ENCODE measurements at places on chromosomes 5 and 9.
A peak's percentile ranks its signal among the peaks of the same experiment; 100 is the strongest.

DNA sequence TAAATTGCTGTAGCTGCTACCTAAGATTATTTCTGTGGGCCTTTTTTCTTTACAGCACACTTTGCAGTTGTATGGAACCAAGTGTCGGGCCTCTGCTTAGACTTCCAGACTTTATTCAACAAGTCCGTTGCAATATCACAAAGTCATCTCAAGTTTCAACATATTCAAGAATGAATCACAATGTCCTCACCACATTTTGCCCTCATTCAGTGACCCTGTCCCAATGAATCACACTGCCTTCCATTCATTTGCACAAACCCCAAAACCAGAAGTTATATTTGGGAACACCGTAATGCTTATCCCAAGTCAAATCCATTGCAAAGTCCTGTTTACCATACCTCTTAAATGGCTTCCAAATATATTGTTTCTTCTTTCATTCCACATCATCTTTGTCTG lies 439.6 kb downstream of the CSNK1G3 start:
- DNase-seq, result peak; percentile 86

DNA sequence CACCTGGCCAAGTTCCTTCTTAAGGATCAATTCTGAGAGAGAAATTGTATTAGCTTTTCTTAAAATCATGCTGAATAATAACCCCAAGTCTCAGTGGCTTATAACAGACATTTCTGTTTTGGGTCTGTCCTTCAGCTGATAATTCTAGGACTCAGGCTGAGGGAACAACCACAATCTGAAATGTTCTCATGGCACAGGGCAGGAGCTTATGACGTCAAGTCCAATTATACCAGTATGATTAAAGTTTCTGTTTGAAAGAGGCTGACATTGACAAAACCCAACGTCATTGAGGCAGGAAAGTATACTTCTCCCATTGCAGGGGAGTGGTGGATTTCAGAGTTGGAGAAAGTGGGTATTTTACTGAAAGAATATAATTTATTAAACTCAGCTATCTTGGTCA lies 21.8 kb downstream of the CENPH start:
- DNase-seq, result no peak

GRCh38 chr5:133235696-133236426 lies 184.0 kb downstream of the HSPA4 start:
- peak; percentile 17 for DNase-seq

- DNase-seq, result no peak
These were observed 291.8 kb upstream of the IRX4 start for GRCh38 chr5:2174538-2174937.

GRCh38 chr9:99977033-99977792 lies 70.8 kb downstream of the STX17 start:
- no peak for DNase-seq

GRCh38 chr9:13786131-13786530 lies 506.6 kb upstream of the MPDZ start:
- DNase-seq, result no peak

Measured in PC-3 (cell line).